Uterus (tissue), 4 donors: ENCODE measurements at places on chromosomes 2 and 18. TPM values are rescaled to one million over a fixed set of nuclear protein-coding genes. Genes with fewer than 3 reads are reported as not detected.

- DNase-seq = no peak
Measured at GRCh38 chr18:5975111-5976002, 80.0 kb upstream of the TMEM200C start.

GRCh38 chr18:43277164-43277600, at the start of gene SYT4:
SYT4 (minus strand) TSS chr18:43277490; CDS start chr18:43277281, 209 bp downstream.
- no peak for DNase-seq

RTP5 gene
- 0.15 TPM for total RNA-seq

GRCh38 chr2:142020368-142020767, 110.4 kb downstream of the LRP1B start:
- no peak for DNase-seq

DNA sequence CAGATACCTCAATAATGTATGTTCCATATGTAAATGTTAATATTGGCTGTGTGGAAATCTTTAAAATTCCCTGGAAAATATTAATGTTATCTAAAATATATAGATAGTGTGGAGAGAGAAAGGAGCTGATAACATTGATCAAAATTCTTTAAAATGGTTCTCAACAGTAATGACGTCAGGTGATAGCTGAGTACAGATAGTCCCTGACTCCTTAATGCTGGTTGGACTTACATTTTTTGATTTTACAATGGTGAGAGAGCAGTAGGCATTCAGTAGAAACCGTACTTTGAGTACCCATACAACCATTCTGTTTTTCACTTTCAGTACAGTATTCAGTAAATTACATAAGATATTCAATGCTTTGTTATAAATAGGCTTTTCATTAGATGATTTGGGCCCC, 146.6 kb downstream of the GALNT3 start:
- DNase-seq = no peak

GKN1 gene
- total RNA-seq = not detected

GRCh38 chr2:20453087-20453486, 6.2 kb downstream of the RHOB start:
- DNase-seq = peak; percentile 14

MRPS9 gene
- 24.4 TPM for total RNA-seq

DNA sequence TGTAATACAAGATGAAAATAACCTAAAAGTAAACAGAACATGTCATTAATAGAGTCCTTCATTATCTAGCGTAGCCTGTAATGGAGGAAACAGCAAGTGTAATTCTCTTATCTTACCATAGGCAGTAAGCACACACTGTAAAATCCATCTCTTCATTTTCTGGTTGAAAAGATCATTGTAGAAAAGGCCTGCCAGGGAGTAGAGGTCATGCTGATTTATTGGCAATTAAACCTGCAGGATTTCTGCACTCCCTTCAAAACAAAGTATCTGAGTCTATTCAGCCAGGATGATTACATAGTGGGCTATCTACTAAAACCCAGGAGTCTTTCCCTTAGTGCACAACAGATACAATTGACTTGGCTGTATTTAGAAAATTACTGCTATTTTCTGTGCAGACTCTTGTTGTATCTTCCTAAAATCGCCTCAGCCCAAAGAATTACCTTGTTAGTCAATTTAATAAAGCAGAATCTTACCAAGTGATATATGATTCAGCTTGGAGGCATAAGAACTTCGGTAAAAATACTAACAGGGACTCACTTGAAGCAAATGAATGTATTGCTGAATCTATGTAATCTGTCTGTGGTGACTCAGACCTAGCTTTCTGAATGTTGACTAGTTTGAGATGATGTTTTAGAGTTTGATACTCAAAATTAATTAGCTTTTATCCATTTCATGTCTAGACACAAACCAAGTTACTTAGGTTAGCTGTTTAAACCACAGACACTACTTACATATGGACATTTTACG, 250.4 kb upstream of the STON1 start:
- no peak for DNase-seq

TMEM178A gene
- 3.1 TPM for total RNA-seq

- DNase-seq = no peak
Measured at GRCh38 chr2:216222650-216223352, 113.7 kb downstream of the XRCC5 start.

PRKAG3 gene
- total RNA-seq = not detected

DNA sequence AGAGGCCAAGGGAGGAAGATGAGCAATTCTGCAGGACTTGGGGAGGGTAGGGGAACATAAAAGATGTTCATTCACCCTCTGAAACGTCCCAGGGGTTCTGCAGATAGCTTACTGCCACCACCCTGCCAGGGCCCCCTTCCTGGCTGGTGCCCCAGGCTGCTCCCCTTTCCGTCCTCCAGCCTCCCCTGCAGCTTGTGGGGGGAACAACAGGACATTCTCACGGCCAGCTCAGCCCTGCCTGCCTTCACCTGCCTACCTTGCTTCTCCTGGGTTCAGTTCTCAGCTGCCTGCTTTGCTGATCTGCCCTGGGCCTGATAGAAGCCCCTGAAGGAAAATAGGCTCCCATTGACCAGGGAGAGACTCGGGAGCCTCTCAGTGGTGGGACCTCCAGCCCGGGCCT, 251.1 kb downstream of the CELF4 start:
- DNase-seq = no peak

DNA sequence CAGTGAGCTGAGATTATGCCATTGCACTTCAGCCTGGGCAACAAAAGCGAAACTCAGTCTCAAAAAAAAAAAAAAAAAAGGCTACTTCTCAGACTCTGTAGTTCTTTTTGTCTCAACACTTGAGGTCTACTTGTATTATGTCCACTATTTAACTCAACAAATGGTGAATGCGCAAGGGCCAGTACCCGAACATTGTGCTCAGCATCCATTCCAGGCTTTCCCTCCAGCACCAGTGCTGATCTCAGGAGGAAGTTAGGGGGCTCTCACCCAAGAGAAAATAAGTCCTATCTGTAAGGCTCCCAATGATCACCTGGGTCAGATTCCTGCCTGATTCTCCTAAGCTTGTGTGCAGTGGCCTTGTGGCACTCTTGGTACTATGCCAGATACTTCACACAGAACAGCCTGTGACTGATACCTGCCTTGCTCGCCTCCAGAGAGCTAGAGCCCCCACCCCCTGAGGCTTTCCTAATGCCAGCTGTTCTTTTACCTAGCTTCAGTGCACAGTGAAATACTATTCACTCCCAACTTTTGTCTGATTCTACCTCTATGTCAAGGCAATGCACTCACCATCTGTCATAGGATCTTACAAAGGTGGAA, 74.9 kb downstream of the INO80D start:
- no peak for DNase-seq

DNA sequence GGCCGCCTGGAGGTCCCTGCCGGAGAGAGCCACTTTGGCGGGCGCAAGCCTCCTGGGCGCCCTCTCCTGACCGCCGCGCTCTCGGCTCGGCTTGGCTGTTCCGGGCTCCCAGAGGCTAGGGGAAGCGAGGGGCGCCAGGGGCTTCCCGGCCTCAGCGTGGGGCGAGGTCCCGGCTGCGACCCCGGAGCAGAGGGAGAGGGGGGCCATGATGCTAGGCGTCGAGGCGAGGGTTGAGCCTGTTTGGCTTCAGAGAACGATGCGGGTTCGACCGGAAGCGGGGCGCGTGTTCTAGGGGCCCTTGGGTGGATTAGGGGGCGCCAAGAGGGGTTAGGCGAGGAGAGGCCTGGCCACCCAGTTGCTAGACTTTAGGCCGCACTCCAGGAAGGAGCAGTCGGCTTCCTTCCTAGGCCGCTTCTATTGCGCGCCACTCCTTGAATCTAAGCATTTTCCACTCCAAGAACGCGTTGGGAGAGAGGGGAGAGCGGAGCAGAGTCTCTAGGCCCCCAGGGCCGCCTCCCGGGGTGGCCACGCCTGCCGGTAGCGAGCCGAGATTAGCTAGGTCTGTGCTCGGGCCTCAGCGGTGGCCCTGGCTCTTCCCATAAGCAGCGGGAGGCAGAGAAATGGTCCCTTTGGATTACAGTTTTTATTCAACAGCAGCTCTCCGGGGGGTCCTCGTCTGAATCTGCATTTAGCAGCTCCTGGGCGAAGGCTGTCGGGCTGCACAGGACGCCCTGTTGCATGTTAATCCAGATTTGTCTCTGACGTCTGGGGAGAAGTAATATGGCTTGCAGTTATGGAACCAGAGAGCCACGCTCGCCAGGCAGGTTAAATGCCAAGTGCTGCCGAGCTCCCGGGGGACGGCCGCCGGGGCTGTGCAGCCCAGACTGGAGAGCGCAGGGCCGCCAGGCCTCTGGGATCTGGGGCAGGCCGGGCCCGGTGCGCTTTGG, 11.3 kb downstream of the MEIS1 start:
- DNase-seq = peak; percentile 63

DNA sequence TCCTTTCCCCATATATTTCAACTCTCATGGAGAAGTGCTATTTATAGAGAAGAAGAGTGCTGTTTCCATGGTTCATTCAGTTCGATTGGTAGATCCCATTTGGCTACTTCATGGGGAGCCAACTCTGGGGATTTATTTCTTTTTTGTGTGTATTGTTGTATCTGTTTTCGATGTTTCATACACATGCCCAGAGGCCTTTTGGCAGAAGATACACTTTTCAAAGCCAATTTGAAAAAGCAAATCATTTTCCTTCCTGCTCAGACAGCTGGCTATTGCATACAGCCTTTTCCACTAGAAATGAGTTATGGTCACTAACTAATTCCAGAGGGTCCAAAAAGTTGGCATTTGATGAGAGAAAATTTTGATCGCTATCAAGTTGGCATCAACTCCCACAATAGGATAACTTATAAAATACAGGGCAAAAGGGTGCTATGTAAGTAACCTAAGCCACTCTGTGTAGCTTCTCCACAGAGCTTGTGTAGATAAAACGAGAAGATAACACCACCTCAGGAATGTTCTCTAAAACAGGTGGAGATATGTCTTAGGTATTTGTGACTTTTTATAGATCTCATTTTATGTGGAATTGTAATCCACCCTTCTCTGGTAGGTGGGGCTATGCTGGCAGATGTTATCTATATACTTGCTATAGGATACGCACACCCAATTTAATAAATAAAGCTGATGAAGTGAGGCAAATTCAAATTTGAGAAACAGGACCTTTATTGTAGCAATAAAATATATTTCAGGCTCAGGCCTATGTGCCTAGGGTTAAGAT, 798.5 kb downstream of the SATB2 start:
- DNase-seq = no peak

DNA sequence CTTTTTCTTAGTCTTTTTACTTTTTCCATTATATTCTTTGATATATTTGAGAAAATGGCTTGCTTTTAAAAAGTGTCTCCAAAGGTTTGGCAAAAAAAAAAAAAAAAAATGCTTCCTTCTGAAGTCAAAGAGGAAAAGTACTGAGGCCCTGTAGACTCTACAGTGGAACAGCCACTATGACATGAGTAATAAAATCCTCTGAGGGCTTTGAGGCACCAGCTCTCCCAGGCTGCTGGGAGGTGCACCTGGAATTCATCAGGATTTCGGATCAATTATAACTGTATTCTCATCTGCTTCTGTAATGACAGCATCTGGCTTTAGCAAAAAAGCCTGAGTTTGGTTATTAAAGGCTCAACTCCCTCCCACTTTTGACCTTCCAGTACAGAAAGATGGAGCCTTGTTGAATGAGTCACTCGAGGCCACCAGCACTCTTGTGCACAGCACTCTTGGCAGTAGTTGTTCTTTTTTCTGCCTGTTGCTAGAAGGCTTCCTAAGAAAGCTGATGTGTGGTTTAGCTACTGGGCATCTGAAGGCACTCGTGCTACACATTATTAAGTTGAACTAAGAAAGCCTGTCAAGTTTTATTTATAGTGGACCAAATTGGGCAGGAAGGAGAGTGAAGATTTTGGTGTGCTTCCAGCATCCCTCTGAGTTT, 131.3 kb downstream of the PRPF40A start:
- no peak for DNase-seq

THOC1 gene
- 133 TPM for total RNA-seq

DNA sequence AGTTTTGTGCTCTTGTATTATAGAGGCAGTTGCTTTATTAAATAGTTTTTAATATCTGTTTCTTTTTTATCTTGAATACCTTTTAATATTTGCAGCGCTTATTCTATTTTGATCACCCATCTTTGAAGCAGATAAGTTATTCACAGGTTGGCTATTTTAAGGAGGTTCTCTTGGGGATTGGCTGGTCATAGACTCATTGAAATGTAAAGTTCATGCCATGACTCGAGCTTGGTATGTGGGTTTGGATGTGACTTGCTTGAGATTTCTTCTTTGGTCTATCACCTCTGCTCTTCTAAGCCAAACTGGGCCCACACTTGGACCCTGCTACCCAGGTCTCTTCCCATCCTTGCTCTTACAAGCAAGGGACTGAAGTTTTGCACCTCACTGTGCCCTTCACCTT, 33.6 kb downstream of the FARP2 start:
- DNase-seq = no peak

SIX3 gene
- not detected for total RNA-seq

PDE11A gene
- total RNA-seq = 0.85 TPM

- peak; percentile 13 for DNase-seq
Measured at GRCh38 chr2:239192456-239192855, 208.4 kb downstream of the HDAC4 start.

GRCh38 chr2:189719571-189719970, 43.0 kb downstream of the OSGEPL1 start:
- no peak for DNase-seq
